ENCODE measurements at places on chromosomes 6 and 20. TPM values are rescaled to one million over a fixed set of nuclear protein-coding genes. Genes with fewer than 3 reads are reported as not detected.

- no peak overlapping the region for H3K27ac ChIP-seq
- no peak for DNase-seq
- peaks cover 54% of the 10 kb centered on the region for H3K27me3 ChIP-seq
- H3K4me1 ChIP-seq = peaks cover 46% of the 10 kb centered on the region
- peaks cover 22% of the 10 kb centered on the region for H3K36me3 ChIP-seq
Measured at GRCh38 chr6:30349421-30350177, 4.6 kb downstream of the RPP21 start.

DNA sequence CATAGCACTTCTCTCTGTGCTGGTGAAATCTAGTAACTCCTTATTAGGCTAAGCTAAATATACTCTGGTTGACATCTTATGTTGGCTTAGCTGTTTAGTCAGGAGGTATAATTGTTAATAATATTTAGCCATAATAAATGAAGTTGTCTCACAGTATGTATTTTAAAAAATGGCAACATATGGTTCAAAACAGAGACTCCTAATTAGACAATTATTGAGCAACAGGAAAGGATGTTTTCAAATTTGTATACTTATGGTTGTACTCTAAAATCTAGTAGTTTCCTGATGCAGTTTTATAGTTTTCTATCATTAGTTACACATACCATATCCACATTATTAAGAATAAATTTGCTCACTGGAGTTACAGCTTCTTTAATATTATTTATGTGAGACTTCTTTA is 150.2 kb downstream of the BCKDHB start:
- H3K36me3 ChIP-seq = no peaks in the 10 kb centered on the region
- no peak overlapping the region for H3K4me3 ChIP-seq
- no peaks in the 10 kb centered on the region for H3K4me1 ChIP-seq
- H3K27me3 ChIP-seq = no peaks in the 10 kb centered on the region
- H3K27ac ChIP-seq = no peak overlapping the region

The HS3ST5 gene
- not detected for total RNA-seq

The ACSS1 gene
- 15.5 TPM for total RNA-seq
